NCI-H1105 (cell line): ENCODE measurements at places on chromosomes 5 and 9.

DNA sequence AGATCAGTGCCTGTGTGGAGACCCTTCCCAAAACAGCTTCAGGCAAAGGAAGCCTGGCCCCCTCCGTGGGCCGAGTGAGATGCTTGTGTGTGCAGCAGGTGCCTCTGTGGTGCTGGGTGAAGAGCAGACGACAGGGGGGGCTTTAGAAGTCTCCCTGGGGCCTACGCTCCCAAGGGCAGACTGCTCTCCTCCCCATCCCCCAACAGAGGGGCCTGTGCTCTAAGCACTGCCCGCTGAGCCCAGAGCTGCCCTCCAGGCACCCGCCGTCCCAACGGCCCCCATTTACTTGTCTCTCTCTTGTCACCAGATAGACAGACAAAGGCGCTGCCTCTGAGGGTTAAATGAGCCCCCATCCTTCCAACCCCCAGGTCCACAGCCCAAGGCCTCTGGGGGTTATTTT lies 2.7 kb upstream of the LHX3 start:
- DNase-seq, result no peak

DNA sequence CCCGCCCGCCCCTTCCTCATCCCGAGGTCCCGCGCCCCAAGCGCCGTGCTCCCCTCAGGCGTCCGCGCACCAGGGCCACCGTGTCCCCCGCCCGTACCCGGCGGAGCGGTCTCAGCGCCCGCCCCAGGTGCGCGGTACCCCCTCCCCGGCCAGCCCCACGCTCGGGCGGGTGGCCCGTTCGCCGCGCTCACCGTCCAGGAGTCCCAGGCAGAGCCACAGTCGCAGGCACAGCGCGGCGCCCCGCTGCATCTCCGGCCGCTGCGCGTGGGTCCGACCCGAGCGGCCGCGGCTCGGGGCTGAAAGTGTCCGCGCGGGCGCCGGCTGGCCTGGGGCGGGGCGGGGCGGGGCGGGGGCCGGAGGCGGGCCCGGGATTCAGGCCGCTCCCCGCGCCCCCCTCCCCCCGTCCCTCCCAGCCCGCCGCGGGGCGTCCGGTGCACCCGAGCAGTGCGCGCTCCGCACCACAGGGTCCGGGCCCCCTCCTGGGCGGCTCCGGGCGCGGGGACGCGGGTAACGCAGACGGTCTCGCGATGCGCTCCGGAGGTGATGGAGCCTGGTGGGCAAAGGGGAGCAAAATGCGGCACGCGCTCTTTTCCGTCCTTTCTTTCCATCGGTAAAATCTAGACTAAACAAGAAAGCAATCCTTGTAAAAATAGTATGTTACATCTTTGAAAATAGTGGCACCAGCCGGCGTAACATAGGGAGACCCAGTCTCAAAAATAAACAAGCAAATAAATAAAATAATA lies at the start of gene FLT4:
Gene FLT4 (minus strand): TSS at position 304 of the 743 bp plus-strand sequence. CDS start 55 bp downstream, at position 249.
- no peak for DNase-seq

GRCh38 chr5:167947306-167947705 lies 344.1 kb upstream of the WWC1 start:
- no peak for DNase-seq

GRCh38 chr5:139849942-139850341 lies 54.3 kb downstream of the PSD2 start:
- no peak for DNase-seq

GRCh38 chr5:179777909-179778308 lies 15.9 kb upstream of the LTC4S start:
- DNase-seq, result no peak

DNA sequence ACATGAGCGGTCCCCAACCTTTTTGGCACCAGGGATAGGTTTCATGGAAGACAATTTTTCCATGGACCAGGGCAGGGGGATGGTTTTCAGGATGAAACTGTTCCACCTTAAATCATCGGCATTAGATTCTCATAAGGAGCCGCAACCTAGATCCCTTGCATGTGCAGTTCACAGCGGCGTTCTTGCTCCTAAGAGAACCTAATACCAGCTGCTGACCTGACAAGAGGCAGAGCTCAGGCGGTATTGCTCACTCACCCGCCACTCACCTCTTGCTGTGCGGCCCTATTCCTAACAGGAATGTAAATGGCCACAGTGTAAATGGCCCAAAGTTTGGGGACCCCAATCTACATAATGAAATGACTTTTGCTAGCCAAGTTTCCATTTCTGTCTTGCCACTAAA lies 3.1 kb upstream of the PLIN2 start:
- DNase-seq, result no peak

DNA sequence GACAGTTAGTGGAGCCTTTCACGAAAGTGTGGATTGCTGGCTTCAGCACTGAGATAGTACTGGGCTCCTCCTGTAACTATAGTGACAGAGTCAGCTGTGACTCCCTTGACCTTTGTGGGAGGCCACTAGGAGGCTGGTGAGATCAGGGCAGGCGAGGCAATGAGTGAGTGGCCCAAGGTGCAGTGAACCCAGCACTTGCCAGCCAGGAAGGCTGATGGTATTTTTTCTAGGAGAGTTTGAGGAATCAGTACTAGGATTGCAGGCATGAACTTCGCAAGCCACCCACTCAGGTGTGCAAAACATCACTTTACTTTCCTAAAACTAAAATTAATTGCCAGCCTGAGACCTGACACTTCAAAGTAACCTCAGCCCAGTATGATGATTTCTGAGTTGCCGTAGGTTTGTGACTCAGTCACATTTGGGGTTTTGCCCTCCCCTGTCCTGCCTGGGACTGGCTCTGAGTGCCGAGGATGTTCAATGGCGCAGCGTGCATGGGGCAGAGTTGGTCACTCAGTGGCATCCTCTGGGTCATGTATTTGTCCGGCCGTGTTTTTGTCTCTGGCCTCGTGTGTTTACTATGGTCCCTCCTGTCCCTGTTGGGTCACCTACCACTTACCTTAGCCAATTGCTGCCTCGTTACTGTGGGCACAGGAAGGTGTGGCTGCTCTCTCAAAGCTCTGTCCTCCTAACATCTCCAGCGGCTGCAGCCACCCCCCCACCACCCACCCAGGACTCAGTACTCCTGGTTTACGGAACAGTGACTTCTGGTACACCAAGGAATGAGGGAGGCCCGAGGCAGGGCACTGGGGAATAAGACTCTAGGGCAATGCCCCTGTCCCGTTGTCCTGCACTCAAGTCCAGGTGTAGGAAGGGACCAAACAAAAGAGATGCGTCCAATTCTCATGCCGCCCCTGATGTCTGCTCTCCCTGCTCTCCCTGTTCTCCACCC lies 67.2 kb downstream of the IL31RA start:
- no peak for DNase-seq

- DNase-seq, result no peak
Observed at GRCh38 chr9:121699571-121700164, 48.2 kb downstream of the DAB2IP start.

DNA sequence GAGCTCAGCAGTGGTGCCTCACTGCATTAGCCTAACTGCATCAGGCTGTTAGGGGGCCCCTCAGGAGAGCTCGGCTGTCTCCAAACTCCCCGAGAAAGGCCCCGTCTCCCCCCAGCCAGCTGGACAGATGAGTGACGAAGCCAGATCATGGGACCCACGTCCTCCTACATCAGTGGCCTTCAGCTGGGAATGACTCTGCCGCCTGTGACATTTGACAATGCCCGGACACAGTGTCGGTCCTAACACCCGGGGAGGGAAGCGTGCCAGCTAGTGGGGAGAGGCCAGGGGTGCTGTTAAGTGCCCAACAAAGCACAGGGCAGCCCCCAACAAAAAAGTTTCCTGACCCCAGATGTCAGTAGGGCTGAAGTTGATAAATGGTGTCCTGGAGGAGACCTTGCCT lies 375.2 kb upstream of the IRX2 start:
- no peak for DNase-seq

DNA sequence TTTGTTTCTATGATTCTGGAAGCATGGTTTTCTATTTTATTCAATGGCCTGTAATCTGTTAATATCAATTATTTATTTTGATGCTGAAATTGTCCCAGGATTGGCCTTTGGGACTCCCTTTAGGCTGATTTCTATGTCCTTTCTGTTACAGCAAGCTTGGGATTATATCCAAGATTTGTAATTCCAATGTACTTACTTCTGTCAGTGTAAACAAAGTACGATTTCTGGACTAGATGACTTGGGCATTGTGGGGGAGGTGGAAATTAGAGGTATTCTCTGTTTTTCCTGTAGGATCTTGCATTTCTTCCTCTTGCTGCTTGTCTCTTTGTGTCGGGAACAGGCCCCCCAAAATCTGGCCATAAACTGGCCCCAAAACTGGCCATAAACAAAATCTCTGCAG lies 3.7 kb downstream of the PCDHGA12 start:
- DNase-seq, result no peak

DNA sequence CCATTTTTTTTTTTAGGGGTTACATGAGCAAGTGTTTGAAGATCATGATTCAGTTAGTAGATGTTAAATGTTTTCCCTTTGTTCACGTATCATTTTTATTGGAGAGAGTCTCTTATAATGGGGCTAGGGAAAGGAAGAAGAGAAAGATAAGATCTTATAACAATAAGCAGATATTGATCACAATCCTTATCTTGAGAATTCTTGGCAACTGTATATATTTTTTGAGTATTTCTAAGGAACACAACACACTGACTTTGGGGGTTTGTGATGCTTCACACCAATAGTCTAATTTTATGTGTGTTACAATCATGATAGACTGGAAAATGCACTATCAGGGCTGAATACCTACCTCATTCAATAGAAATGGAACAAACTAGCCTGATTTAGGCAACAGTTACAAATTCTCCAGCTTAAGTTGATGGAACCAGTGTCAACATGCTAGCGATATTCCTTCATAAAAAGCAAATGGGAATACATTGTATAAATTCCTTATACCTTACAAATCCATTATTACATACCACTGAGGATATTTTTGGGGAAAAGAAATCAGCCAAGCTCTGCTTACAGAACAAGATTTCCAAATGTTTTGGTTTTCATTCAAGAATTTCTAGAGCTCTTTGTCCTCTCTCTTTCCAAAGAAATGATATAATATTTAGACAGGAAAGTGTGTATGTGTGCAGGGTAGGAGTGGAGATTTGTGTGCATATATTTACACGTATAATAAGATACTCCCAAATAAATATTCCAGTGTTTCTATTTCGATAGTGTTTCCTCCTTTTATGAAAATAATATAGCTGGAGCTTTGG lies 41.5 kb downstream of the SVEP1 start:
- DNase-seq, result no peak

- no peak for DNase-seq
Observed at GRCh38 chr5:171421331-171422262, 2.1 kb downstream of the FGF18 start.

DNA sequence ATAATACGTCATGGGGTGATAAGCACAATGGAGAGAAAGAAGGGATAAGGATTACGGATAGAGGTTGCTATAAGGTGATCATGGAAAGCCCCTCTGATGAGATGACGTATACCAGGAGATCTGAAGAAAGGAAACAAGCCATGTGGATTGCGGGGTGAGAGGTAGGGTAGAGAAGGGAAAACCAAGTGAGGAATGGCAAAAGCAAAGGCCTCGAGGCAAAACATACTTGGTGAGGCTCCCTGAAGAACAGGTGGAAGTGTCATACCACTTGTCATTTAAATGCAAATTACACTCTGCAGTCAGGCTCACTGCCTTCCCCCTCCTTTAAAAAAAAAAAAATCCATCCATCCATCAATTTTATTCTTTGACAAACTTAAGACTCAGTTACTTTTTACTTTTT lies 420.8 kb downstream of the RAB3C start:
- no peak for DNase-seq

- peak; percentile 60 for DNase-seq
Observed at GRCh38 chr5:84113246-84114105, 271.2 kb downstream of the EDIL3 start.

GRCh38 chr5:178392386-178392785 lies 159.8 kb upstream of the PHYKPL start:
- DNase-seq, result no peak

DNA sequence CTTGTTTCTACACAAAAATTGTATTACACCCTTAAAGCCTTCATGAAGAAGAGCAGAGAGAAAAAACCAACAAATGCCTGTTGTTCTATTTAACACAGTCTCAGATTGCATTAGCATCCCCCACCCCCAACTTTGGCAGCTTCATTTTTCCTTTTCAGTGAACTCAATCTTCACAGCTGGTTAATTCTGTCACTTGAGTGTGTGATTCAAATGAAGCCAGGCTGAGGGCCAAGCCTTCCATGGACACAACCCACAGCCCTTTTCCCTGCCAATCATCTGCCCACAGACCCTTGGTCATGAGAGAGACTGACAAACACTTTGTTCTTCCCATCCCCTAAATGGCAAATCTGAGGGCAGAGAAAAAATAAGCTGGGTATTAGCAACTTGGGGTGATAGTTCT lies 217.5 kb upstream of the NMUR2 start:
- no peak for DNase-seq
